ENCODE measurements at places on chromosomes 5 and 9.

DNA sequence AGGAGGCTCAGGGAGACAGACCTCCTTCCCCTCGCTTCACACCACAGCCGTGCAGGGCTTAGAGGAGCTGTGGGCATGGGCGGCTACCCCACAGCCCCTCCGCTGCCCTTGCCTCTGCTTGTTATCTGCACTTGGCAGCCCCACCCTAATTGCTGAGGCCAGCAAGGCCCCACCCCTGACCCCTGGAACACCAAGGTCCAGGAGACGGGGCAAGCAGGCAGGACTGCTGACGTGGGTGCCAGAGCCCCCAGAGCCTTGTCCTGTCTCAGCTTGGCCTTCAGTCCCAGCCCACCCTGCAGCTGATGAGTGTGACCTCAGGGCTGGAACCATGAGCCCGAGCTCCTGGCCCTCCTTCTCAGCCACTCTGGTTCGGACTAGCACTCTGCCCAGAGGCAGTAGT, 29.1 kb upstream of the NEURL1B start:
- DNase-seq, result no peak

- DNase-seq, result no peak
Observed at GRCh38 chr5:67334373-67334772, 137.8 kb upstream of the CD180 start.

- DNase-seq, result no peak
Observed at GRCh38 chr5:81408496-81408895, 14.6 kb upstream of the ACOT12 start.

GRCh38 chr9:89495824-89496560, 1.9 kb downstream of the SEMA4D start:
- DNase-seq, result no peak

GRCh38 chr5:133273661-133274596, 222.1 kb downstream of the HSPA4 start:
- no peak for DNase-seq

GRCh38 chr5:73369278-73369677, 79.3 kb downstream of the FOXD1 start:
- no peak for DNase-seq

DNA sequence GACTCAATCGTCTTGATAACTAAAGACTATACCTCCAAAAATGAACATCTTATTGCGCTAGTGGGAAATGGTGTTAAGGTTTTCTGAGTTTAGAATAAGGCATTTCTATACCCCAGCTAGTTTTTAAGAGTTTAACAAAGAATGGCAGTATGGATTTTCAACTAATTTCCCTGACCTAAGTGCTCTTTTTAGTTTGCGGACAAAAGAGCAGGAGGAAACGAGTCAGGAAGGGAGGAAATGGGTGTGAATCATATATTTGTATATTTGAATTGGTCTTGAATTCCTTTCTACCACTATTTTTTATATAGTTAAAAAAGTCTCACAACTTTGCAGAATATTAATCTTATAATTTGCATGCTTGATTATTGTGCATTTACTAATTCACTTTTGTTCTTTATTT, 516.3 kb upstream of the ZNF608 start:
- DNase-seq, result no peak

GRCh38 chr9:101117161-101117560, 88.6 kb downstream of the PLPPR1 start:
- DNase-seq, result no peak

GRCh38 chr9:109013679-109014607, 644 bp upstream of the CTNNAL1 start:
- no peak for DNase-seq

DNA sequence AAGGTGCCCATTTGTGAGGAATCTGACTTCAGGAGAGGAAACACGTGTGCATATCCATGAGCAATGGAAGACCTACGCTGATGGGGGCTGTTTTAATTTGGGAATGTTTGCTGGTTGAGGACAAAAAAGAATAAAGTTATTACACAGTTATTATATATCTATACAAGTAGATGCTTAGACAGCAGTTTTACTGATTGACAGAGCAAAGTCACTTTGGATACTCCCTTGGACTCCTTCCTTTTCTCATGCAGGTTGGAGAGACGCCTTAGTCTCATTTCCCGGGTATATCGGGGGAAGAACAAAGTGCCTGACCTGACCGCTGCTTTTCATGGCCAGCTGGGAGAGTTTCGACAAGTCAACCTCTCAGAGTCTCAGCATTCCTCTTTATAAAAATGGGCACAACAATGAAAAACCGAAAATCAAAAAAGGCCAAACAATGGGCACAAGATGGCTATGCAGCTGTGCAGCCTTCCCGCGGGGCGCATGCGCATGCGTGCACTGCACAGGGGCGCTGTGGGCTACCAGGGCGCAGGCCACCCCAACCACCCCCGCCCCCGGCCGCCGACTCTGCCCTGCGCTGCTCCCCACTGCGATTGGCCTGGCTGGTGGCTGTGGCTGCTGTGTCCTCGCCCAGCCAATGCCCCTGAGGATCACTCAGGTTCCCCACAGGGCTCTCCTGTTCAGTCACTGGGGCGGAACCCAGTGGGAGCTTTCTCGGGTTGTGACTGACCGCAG, 18.1 kb downstream of the NFIL3 start:
- no peak for DNase-seq

DNA sequence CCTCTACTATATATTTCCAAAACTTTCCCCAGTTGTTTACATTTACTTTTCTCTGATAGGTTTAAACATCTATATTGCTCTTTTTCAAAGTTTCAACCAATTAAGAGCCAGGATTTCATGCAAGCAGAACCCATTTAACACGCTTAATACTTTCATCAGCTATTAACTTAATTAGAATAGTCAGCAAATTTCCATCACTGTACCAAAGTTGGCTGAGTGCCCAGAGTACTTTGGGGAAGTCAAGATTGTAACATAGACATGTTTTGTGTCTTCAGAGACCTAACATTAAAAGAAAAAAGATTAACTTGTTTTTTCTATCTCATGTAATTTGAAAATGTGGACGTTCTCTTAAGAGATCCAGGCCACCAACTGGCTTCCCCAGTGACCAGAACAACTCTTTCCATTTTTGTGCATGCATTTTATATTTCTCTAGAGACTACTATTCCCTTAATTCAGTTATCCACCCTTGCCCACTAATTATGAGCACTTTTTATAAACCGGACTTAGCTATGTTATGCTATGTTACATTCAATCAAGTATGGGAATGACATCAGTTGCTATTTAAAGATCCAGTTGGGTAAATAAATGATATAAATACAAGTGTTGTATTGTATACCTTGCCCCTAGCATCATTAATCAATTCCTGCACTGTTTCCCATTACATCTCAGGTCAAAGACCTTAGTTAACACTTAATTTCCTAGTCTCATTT, 478.1 kb upstream of the NMUR2 start:
- DNase-seq, result no peak

GRCh38 chr9:85108229-85108628, 438.7 kb downstream of the NTRK2 start:
- no peak for DNase-seq

DNA sequence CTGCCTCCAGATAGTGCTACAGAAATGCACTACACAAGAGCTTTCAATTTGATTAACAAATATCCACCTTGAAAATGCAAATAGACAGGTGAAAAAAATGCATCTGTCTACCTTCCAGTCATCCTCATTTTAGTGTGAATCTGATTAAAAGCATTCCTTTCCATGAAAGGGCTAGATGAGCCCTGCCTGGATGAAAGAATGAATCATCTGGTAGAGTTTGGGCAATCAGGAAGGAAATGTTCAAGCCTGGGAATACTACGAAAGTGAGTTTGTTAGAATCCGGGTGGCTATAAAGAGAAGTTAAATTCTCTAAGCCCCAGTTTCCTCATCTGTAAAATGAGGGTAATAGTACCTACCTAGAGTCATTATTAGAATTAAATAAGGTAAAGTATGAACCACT, 142.6 kb downstream of the FAM114A2 start:
- no peak for DNase-seq

DNA sequence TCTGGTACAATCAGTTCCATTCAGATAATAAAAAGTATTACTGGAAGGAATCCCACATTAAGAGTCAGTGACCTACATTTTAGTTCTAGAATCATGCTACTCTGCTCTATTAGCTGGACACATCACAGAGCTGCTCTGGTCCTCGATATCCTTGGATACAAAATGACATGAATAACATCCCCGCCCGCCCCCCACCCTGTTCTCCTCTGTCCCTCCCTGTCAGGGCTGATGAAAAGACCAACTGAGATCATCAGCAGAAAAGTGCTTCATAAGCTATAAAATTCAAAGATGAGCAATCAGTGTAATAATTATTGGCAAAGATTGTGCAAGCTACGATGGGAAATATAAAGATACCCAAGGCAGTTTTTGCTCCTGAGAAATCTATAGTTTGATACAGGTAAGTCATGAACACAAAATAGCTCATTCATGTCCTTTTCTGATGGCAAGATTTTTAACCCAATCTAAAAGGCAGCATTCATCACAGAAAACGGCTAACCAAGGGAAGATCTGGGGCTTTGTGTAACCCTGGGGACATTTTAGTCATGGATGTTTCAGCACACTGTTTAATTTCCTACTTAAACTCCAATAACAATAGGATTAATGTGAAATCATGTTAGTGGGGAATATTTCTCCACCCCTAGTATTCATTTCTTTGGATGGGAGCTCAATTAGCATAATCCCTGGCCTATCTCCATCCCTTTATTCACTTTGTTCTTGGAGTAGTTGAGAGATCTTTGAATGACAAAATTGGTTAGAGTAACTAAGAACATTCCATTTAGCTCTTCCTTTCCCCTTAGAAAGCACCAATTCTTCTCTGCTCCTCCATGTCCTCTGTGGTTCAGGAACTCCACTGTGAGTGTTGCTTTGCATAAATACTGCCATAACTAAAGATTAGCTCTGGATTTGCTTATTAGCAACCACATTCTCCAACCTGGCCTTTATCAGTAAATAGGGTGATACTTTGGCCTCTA, 459.4 kb upstream of the GRIA1 start:
- DNase-seq, result no peak

GRCh38 chr5:119105971-119106370, 35.1 kb downstream of the DMXL1 start:
- DNase-seq, result no peak

DNA sequence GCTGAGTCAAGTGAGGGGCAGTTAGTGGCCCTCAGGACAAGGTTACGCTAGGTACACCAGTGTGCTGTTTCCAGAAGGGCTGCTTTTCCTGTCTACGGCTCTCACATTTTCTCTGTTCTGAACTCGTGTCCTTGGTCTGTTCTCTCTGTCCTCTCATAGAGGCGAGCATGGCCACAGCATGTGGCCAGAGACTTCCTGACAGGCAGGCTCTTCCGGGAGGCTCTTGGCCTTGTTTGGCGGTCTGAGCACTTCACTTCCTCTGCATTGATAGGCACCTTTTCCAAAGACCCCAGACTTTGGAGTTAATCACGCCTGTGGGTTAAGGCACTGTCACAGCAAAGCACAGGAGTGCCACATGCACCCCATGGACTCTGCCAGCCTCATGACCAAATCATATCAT, 1.2 kb downstream of the CKMT2 start:
- no peak for DNase-seq

GRCh38 chr9:114905170-114905940, 25.0 kb downstream of the TNFSF8 start:
- DNase-seq, result no peak

DNA sequence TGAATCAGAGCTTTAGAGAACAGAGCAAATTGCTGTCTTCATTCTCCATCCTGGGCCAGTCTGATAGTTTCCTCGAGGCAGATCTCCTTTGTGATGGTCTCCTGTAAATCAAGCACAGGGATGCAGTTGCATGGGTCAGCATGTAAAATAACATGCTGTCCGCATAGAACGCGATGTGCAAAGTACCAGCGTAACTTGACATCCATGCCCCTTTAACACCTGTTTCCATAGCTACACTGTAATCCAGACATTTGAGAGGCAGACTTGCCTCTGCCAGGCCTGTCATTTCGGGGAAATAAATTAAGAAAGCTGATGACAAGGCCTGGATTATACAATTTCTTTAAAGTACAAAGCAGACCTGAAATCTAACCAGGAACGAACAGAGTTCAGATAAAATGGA, 413.5 kb downstream of the TLE4 start:
- no peak for DNase-seq

- DNase-seq, result no peak
Observed at GRCh38 chr9:107367727-107368502, 84.8 kb downstream of the RAD23B start.

- DNase-seq, result no peak
Observed at GRCh38 chr9:124004593-124004992, 7.0 kb upstream of the LHX2 start.

- no peak for DNase-seq
Observed at GRCh38 chr5:136020001-136020382, 8.8 kb upstream of the TGFBI start.

- DNase-seq, result no peak
Observed at GRCh38 chr5:136309932-136310598, 55.3 kb downstream of the TRPC7 start.

GRCh38 chr9:34575241-34575640, 14.3 kb downstream of the CNTFR start:
- DNase-seq, result no peak

- DNase-seq, result no peak
Observed at GRCh38 chr5:98836175-98836574, 62.7 kb downstream of the RGMB start.

- DNase-seq, result no peak
Observed at GRCh38 chr5:155069961-155070360, 56.4 kb downstream of the KIF4B start.

DNA sequence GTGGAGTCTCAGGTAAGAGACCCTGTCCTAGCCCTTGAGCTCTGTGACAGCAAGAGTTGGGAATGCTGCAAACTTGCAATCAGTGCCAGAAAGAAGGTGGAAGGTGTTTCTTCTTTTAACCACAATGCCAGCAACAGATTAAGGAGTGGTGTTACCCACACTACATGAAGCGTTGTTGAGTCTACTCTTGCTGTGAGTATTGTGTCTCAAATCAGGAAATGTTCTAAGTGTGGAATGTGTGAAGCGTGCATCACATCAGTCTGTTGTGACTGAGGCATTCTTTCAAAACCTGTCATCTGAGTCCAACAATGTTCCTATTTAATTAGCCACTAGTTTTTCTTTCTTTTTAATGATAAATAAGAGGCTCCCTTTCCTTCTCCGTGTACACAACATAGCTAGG, 2.9 kb upstream of the LURAP1L start:
- no peak for DNase-seq
